ENCODE measurements at places on chromosomes 3 and 15.

- DNase-seq, result no peak
Measured at GRCh38 chr3:72429589-72430353, 418.5 kb downstream of the SHQ1 start.

DNA sequence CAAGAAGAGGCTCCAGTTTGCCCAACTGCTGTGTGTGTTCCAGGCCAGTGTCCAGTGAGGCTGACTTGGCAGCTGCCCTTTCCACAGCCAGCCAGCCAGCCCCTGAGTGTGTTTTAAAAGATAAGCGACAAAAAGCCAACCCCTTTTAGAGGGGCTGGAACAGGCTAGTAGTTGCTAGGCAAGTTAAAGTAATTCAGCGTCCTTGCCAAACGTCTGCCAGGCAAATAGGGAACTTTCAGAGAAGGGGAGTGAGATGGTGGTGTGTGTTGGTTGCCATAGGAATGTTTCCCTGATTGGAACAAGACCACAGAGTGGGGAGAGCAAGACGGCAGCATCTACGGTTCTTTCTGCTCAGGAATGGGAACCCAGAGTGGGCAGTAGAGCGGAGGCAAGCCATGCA is 86.3 kb downstream of the TMEM108 start:
- DNase-seq, result no peak

DNA sequence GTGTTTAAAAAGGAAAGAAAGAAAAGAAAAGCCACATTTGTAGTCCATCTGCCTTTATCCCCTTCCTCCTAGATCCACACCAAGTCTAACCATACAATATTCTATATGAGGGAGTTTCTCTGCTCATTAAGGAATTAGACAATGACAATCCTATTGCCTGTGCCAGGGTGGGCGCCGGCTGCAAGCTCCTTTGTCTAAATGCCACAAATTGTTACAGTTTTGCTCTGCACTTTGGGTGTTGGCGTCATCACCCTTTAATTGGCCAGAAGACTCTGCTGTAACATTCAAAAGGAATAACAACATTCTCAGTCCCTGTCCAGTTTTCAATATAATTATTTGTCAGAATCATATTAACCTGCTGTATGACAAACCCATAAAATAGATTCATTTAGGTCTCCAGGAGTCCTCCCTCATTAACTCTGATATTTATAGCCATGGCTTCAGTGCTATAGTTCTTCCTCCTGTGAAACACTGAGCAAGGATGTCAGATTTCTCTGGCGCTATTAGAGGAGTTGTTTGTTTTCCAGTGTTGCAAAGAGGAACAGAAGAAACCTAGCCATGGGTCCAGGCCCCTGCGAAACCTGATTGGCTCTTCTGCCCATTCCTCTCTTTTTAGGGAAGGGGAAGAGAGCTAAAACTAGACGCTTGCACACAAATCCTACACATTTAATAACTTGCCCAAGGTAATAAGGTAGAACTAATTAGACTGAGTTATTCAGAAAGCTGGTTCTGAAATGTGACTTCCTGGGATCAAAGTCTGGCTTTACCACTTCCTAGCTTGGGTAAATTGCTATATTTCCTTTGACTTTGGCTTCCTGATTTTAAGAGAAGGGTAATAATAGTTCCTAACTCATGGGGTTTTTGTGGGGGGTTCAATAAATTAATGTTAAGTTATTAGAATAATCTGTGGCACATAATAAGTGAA is 112.4 kb downstream of the CD47 start:
- DNase-seq, result no peak

- no peak for DNase-seq
Measured at GRCh38 chr3:120067083-120067482, 27.2 kb downstream of the GSK3B start.

DNA sequence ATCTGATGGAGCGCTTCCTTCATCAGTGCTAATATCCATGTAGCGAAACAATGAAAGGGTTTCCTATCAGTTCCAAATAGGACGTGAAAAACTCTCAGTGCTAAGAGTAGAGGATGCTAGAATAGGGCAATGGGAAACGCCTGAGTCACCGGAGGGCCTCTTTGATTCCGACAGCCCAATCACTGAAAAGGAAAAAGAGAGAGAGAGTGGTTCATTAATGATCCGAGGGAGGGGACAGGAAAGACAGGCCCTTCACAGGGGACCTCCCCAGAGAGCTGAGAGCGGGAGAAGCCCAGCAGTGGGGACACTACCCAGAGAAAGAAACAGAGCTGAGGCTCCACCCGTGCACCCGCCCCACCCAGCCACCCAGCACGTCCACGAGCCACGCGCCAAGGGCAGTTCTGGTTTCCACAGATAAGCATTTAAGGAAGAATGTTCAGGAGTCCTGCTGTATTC is 76.9 kb downstream of the RPN1 start:
- no peak for DNase-seq

DNA sequence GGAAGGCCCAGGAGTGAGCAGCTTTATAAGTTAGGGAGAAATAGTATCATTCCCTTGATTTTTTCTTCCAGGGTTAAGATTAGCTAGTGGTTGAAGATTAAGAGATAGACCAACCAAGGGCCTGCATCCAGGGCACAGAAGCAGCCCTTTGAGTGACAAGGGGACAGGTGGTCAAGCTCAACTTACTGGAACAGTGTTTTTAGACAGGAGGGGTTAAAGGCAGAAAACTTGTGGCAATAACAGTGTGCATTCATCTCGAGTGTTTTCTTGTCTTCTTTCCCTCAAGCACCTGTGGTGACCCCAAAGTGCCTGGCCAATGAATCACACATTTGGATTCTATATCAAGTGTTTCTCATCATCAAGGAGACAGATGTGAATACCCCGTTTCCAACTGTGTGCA is 267.5 kb downstream of the PDCD6IP start:
- no peak for DNase-seq

DNA sequence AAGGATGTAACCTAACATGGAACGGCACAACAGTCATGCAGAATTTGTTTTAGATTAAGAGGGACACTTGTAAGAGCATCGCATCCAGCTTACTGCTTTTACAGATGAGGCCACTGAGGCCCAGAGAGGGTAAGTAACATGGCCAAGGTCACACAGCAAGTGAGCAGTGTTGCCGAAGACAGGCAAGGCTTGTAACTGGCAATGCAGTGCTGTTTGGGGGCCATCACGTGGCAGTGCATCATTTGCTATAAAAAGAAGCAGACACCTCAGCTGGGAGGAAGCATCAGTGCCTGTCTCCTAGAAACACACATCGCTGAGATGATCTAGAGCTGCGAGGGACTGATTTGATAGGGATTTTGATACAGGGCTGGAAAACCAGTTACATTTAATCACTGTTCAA is 108.2 kb upstream of the PROK2 start:
- no peak for DNase-seq

DNA sequence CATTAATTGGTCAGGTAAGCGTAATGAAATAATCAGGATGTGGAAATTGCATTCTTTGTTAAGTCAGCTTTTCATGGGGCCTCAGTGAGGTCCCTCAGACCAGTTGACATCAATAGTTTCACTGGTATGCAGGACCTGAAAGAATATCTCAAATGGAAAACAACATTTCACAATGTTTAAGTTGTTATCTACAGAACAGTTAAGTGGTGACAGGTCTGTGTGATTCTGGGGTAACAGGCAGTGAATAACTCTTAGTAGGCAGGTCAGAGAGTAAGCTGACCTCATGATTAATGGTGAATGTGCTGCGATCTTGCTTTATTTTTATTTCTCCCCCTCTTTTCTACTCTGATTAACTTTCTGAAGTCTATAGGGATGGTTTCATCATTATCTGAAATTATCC is 28.9 kb upstream of the ACP3 start:
- DNase-seq, result no peak

- DNase-seq, result no peak
Measured at GRCh38 chr3:64741341-64741740, 53.5 kb upstream of the ADAMTS9 start.

DNA sequence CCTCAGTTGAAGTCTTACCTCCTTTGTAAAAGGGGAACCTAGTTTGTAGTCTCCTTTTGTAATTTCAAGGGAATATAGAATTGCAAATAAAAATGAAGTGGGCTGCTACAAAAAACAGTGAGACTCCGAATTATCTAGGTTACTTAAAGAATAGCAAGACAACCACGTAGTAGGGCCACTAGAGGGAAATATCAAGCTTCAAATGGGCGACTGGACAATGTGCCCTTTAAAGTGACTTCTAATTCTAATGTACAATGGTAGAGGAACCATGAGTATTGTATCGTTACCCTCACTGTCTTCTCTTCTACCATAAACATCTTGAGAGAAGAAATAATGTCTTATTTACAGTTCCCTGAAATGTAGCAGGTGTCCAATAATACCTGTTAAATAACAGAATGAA is 56.3 kb downstream of the TP63 start:
- DNase-seq, result no peak

DNA sequence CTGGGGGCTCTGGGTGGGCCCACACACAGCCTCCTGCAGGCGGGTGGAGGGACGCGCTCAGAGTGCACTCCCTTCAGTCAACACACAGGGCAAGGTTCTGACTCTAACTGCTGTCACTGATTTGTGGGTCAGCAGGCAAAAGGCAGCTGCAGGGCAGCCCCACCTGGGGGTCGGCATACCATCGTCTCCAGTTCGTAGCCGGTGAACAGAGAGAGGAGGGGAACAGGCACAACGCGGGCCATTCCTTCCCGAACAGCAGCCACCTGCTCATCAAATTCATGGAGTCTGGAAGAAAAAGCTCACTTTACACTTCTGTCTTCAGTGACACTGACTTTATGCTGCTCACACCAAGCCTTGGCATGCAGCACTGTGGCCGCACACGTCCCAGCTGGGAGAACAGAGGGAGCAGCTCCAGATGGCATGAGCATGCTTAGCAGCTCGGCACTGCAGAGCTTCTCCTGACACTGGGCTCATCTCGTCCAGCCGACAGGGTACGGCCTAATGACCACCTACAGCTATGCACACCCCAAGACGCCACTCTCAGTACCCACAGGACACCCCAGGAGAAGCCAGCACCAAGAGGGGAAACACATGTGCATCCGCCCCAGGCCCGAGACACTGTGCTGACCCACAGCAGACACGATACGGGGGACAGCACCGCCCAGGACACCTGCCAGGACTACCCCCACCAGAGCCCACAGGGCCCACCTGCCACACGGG is 14.4 kb upstream of the OCA2 start:
- DNase-seq, result no peak

- no peak for DNase-seq
Measured at GRCh38 chr3:42755681-42756578, 17.1 kb downstream of the CCDC13 start.

- no peak for DNase-seq
Measured at GRCh38 chr15:74589826-74590225, 25.8 kb upstream of the CLK3 start.

DNA sequence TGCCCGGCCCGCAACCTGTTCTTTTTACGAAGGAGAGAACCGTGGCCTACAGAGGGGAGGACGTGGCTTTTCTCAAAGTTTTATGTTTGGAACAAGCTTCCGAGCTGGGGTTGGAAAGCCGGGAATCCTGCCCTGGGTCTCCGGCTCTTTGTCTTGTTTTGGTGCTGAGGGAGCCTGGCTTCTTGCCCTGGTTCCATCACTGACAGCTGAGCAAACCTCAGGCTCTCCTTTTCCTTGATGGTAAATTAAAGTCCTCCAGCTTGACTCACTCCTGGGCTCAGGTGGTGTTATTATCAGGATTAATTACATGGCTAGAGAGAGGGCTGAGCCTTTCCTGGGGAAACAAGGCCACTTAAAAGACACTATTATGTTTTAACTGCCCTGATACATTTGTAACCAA is 289.5 kb upstream of the RGMA start:
- no peak for DNase-seq

GRCh38 chr3:113092746-113093145 is 102.0 kb downstream of the GTPBP8 start:
- DNase-seq, result no peak

DNA sequence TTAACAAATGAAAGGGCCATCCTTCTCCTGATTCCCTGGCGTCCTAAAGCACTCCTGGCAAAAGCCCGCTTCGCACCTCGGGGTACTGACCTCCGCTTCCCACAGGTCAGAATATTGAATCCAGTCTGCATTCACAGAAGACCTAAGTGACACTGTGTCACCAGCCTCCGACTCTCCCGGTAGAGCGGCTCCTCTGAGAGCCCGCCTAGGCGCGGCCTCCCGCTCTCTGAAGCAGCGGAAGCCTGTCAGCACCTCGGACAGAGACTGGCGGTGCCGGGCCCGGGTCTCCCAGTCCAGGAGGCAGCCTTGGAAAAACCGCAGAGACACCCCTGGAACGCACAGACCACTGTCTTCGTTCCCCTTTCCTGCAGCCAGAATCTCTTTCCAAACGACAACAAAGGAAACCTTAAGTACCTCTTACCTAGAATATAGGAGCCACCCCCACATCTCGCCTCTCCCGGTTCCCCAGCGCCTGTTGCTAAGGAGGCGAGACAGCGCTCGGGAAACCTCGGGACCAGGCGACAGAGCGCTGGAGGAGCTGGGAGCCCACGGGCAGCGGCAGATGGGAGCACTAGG is 1.2 kb downstream of the GABRB3 start:
- DNase-seq, result no peak

GRCh38 chr3:64276131-64276530 is 50.9 kb upstream of the PRICKLE2 start:
- DNase-seq, result no peak

- no peak for DNase-seq
Measured at GRCh38 chr3:67006460-67006859, 8.4 kb downstream of the KBTBD8 start.

GRCh38 chr3:117010318-117010717 is 300.7 kb downstream of the TUSC7 start:
- no peak for DNase-seq

DNA sequence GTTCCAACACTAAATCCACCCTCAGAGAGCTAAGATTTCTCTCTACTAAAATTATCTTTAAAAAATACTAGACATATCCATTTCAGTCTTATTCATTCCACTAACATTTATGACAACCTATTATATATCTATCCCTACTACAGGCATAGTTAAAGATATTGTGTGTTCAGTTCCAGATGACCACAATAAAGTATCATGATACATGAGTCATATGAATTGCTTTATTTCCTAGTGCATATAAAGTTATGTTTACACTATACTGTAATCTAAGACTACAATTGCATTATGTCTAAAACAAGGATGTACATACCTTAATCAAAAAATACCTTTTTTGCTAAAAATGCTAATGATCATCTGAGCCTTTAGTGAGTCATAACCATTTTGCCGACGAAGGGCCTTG is 19.4 kb downstream of the SHOX2 start:
- DNase-seq, result no peak

GRCh38 chr3:46383951-46384330 is 13.2 kb downstream of the CCR5 start:
- DNase-seq, result no peak

DNA sequence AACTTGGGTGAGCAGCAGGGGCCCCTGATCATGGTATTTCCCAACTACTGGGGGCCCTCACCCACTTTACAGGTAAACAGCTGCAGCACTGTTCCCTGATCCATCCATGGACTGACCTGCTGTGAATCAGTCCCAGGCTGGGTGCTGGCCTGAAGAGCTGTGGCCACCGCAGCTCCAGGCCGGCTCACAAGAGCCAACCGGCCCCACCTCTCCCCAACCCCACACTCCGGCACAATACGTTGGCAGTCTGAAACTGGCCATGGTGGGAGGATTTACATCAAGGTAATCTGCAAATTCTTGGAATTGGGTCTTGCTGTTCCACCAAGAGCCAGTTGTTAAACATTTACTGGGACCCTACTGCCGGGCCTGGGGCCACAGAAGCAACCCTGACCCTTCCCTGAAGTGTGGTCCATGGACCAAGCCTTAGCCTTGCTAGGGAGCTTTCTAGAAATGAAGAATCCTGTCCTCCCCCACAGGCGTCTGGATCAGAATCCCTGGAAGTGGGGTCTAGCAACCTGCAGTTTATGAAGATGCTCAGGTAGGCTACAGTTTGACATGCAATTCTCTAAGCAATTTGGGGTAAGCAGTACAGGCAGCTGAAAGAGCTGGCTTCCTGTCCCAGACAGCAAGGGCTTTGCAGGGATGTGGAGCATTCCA is 3.7 kb downstream of the SLC6A20 start:
- no peak for DNase-seq
